ENCODE measurements at places on chromosomes 2 and 18. TPM values are rescaled to one million over a fixed set of nuclear protein-coding genes. Genes with fewer than 3 reads are reported as not detected.

DNA sequence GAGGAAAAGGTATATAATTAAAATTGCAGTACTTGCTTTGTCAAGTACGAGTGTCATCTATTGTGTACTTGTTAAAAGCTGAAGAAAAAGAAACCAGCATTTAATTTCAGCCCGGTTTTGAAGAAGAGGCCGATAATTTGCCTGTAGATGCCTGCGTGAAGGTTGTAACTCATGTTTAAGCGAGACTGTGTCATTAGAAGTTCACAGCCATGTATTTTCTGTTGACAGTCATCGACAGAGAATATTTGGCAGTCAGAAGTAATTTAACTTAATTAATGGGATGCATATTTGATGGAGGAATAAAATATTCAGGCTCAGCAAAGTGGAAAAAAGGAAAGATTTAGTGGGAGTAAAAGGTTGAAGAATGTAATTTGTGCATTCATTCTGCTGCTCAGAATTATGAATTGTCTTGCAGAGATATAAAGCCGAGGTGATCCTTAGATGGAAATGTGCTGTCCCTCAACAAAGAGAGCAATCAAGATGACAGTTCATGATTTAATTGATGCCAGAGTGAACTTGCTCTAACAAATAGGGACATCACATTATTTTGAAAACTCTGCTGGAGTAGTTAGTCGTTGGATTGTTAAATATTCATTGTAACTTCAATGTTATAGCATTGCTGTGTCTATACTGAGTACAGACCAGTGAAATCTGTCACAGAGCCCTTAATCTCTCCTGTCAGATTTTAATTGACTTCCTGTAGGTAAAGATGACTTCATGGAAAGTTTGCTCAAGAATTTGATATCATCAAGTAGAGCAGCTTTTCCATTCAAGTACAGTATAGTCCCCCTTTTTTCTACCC lies 53.9 kb downstream of the ZNF407 start:
- no peak for DNase-seq

- no peak for DNase-seq
Observed at GRCh38 chr2:68413466-68413865, 48.4 kb downstream of the PLEK start.

DNA sequence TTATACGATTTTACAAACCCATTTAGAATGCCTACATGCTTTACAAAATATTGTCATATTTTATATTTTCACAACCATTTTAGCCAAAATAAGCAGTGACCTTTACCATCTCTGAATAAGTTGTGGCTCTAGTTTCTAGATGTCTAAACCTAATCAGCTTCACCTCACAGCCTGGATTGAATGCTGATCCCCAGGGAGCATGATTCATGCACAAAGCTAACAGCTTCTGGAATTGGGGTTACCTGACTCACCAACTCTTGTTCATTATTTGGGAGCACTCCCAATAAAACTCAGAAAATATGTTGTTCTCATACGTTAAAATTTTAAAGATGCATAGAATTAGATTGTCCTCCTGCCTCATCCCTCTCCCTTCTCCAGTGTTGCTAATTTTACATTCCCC lies 611.7 kb upstream of the NETO1 start:
- DNase-seq: no peak

NEUROD1 gene
- total RNA-seq: not detected

GRCh38 chr2:34991508-34992274 lies 1363.9 kb upstream of the CRIM1 start:
- DNase-seq: no peak

GRCh38 chr2:233079473-233079877 lies 19.3 kb downstream of the INPP5D start:
- DNase-seq: no peak

DNA sequence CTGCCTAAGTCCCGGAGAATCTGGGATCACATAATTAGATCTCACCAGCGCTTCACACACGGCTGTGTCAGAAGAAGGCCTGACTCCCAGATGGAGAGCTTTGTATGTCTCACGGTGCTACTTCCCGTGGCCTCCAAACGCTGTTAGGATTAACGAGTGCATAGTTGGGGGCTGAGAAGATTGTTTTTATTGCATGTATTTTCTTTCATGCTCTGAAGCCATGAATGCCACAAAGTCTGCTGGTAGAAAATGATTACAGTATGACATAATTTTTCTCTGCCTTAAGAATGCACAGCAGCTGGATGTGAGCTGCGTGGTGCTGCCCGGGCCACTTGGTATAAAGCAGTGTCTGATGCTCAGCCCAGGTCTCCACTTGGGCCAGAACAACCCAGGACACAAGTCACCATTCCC lies 166.5 kb downstream of the SEPTIN10 start:
- DNase-seq: no peak

DNA sequence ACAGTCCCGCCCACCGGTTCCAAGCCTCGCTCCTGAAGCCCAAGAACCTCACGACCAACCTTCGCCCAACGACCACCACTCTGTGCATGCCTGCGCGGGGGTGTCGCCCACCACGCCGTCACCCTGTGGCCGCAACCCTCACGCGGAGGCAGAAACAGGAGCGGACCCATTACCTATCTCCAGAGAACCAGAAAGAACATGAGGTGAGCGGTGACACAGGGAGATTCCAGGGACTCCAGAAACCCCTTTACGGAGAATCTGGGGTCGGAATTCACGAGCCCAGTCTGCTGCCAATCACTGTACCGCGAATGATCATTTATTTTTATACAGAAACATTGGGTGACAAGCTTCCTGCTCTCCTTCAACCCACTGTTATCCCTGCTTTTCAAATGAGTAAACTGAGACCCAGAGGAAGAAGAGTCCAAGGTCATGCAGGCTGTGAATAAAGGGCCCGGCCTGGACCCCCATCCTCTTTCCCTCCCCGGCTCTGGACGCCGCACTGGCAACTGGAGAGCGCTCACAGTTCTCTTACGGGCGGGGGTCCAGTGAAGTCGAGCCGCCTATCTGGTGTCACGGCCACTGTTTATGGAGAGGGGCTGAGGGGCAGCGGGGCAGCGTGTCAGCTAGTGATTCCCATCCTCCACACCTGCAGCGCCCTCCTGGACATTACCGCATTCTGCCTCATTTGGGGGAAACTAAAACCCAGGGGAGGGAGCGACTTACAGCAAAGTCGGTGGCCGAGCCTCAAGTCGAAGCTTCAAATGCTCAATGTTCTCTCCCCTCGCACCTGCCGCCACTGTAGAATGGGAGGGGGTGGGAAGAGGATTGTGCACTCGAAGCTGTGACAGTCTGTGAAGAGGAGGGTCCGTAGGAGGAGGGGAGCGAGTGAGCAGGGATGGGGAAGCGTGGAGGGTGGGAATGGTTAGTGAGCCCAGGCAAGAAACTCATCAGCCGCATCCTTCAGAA lies 723 bp upstream of the SLC30A3 start:
- DNase-seq: no peak

GATA6 gene
- total RNA-seq: 11.9 TPM

DNA sequence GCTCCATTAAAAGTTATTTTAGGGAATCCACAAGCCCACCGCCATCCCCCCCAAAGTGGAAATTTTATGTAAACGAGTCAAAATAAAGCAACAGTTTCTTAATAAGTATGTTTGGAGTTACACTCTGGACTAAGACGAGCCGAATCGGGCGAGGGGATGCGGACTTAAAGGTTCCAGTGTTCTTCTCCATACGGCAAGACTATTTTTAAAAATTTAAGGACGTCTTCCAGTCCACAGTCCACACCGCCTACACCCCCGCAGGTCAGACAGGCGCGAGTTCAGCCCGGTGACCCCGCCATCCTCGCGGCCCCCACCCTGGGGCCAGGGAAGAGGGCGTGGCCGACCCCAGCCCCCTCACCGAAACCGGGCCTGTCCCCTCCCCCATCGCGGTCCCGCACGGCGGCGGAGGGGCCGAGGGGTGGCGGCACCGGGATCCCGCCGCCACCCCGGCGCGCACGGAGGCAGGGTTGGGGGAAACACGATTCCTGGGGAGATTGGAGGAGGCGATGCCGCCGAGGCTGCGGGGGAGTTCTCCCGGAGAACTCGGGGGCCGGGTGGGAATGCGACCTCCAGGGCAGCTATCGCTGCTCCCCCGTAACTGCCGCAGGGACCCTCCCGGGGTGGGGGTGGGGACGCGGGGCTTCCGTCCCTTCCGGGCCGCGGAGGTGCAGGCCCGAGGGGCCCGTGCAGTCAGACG lies 24.5 kb upstream of the SMAD7 start:
- no peak for DNase-seq

- no peak for DNase-seq
Observed at GRCh38 chr2:143807671-143808070, 678.5 kb downstream of the ARHGAP15 start.

DNA sequence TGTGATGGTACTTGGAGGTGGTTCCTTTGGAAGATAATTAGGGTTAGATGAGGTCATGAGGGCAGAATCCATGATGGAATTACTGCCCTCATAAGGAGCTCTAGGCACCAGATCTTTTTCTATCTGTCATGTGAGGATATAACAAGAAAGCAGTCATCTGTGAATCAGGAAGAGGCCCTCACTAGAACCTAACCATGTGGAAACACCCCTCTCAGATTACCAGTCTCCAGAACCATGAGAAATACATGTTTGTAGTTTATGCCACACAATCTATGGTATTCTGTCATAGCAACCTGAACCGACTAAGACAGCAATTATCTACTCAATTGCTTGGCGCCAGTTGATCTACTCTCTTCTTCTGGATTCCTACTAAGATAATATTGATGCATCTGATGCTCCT lies 2.4 kb upstream of the SERPINB10 start:
- DNase-seq: no peak

SLC30A3 gene
- total RNA-seq: 0.11 TPM

GRCh38 chr18:49139766-49140165 lies 189.0 kb upstream of the SMAD7 start:
- no peak for DNase-seq

DNA sequence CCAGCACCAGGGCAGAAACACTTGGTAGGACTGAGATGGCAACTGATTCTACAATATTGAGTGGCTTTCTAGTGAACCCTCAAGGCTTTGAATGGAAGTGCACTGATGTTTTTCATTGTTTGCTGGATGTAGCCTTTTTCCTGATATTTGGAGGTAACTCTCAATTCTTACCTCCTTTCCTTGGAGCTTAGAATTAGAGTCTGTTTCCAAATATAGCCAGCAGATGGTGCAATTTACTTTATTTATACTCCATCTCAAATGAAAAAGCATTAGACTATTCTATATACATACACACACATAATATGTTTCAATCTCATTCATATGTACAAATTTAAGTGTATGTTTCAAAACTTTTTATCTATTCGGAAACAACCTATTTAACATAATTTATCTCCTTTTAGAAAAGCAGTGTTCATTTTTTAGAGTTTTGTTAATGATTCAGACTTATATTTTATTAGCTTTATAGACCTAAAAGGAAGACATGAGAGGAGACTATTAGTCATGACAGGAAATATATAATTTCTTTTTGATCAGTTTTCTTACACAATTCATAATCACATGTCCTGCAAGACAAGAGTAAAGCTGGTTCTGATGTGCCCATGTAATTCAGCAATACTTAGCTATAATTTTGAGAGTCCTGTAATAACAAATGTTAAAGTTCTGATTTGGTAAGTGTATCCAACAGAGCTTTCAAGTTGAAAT lies 124.8 kb downstream of the NUP35 start:
- no peak for DNase-seq

WBP1 gene
- 26.7 TPM for total RNA-seq

LOXHD1 gene
- total RNA-seq: not detected

DNA sequence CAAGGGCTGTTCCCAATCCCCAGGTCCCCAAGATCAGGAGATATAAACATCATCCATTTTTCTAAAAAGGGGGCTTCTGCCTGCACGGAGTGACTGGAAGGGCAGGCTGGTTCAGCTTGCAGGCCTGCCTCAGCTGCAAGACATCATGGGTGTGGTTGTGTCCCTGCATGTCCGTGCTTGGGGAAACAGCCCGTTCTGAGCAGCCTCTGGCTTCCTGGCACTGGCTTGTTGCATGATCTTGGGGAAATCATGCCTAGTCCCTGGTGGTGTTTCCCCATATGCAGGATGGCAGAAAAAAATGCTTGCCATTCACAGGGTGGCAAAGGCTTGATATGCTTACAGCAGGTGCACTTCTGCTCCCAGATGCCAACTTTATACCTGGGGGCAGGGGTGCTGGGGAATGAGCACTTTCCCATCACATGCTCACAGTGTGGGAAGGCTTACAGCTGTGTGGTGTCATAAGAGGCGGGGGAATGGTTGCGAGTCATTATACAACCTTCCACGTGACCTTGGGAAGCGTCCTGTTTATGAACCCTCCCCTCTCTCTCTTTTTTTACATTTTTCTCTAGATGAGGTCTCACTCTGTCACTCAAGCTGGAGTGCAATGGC lies 7.2 kb downstream of the PCARE start:
- DNase-seq: no peak

DNA sequence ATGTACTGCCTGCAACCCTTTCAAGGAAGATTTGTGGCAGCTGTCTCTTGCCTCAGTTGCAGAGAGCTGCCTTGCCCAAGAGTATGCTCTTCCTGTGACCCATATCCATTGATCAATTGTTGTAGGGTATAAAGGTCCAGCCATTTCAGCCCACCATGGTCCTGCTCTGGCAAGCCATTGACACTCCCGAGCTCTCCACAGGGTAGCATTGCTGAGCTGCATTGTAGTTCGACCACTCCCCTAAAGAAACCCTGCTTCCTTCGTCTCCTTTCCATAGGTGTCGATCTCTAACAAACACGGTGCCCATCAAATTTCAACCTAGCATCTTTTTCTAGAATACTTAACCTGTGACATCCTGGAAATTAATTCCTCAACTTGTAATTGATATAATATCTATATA lies 104.9 kb upstream of the NDUFV2 start:
- no peak for DNase-seq

- no peak for DNase-seq
Observed at GRCh38 chr2:165825041-165825440, 31.0 kb upstream of the GALNT3 start.

GRCh38 chr2:47272031-47272864 lies 117.1 kb upstream of the STPG4 start:
- no peak for DNase-seq

DNA sequence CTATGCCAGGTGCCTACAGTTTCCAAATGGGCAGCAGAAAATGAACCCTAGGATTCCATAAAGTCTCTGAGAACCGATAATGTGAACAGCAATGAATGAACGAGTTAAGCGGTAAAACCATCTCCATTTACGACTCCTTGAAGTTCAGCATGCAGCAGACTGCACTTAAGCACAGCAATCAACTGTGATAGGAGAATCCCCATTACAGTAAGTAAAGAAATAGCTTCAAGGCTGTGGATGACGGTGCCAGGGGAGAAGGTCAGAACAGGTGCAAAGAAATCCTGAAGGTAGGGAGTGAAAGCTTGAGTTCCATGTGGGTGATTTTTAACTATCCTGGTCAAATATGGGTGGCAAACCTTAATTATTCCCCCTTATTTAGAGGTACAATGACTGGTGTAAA lies 444.4 kb downstream of the NCKAP5 start:
- DNase-seq: no peak

- DNase-seq: no peak
Observed at GRCh38 chr2:53422979-53423378, 344.6 kb upstream of the CHAC2 start.
